CD4-positive, alpha-beta T cell (primary cell): ENCODE measurements at places on chromosomes 1 and 21.

DNA sequence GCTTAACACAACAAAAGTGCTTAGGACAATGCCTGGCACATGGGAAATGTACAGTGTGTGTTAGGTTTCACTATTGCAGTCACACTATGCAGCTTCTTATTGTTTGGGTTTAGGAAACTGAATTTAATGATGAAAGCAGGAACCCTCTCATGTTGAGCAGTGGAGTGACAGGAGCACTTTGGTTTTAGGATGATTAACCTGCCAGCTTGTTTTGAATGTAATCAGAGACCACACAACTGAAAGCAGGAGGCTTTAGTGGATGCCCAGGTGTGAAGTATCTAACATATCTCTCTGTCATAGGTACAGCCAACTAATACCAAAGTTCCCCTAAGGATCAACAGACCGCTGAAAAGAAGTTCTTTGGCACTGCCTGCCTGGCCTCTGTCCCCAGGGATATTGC, 406.9 kb upstream of the USP24 start:
- no peak for DNase-seq

- no peak for DNase-seq
Observed at GRCh38 chr1:5312862-5313261, 658.5 kb downstream of the AJAP1 start.

- no peak for DNase-seq
Observed at GRCh38 chr21:37193006-37193405, 74.1 kb downstream of the VPS26C start.

- no peak for DNase-seq
Observed at GRCh38 chr1:113846391-113847035, 25.0 kb downstream of the PTPN22 start.

- DNase-seq: no peak
Observed at GRCh38 chr21:39523399-39523798, 71.6 kb downstream of the SH3BGR start.

DNA sequence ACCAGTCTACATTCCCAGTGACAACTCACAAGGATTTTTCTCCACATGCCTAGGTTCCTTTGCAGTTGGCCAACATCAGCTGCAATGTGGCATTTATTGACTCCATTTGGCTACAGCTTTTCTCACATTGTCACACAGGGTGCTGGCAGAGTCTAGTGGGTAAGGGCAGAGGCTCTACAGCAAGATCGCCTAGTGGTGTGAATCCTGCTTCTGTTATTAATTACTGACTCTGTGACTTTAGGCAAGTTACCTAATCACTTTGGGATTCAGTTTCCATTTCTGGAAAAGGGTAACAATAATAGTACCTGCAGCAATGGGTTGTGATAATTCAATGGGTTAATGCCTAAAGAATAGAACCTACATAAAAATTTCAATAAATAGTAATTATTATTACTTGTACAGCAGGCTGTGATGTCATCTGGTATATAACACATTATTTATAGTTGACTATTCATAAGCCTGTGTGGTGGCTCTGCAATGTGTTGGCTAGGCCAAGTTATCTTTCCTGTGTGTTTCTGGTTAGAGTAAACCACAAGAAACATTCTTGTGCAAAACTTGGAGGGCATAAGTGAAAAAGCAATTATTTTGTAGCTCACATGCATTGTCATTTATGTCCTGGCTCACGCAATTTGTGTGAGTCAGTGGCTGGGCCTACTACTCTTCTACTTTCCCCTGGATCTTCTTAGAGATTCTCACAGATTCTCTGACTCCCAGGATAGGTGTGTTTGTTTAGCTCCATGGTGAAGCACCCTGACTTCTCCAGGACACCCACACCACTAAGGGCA, 59.5 kb downstream of the PTGS2 start:
- no peak for DNase-seq

GRCh38 chr1:21344750-21345443, 54.6 kb upstream of the ECE1 start:
- no peak for DNase-seq

- DNase-seq: no peak
Observed at GRCh38 chr1:108117237-108117636, 82.9 kb downstream of the SLC25A24 start.

- DNase-seq: no peak
Observed at GRCh38 chr1:167479331-167479979, 38.9 kb downstream of the CD247 start.

DNA sequence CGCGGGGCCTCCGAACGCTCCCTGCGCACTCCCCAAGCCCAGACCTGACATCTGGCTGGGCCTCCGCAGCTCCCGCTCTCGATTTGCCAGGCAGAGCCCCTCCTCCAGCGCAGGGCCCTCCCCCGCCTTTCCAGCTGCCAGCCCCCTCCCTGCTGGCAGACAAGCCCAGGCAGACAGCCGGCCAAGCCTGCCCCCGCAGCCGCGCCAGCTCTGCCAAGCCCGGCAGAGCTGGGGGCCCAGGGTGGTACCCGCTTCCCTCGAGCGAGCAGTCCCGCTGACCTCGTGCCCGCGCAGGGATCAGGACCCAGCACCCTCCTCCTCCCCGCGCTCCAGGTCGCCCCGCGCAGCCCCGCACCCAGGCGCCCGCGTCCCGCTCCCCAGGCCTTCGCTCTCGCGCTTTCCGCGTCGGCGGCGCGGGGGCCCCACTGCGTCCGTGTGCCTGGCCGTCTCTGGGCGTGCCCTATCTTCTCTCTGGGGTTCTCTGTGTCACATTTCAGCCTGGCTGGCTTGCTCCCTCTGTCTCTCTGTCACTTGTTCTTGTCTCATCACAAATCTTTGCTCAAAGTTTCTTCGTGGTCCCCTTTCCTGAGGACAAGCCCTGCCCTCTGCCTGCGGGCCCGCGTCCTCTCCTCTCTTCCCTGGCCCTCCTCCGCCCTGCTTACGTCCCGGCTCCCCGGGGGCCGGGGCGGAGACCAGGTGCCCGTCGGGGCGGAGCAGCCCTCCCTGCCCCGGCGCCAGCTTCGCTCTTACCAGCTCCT, 580 bp downstream of the INKA2 start:
- peak; percentile 41 for DNase-seq

DNA sequence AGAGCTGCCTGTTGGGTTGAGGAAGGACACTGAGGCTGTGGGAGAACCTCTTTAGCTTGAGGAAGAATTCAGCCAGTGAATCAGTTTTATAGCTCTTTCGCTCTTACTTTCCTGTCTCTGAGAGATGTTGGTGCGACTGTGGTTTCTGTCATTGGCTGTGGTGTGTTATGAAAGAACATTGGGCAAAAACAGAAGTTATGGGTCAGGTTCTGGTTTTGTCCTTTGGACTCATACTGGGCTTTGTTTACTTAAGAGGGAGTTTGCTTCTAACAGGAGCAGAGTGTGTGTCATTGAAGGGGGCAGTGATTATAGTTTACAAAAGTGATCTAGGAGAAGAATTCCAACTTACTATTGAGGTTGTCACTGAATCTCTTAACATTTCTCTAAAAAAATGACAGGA, 97.0 kb downstream of the TLR5 start:
- DNase-seq: no peak

DNA sequence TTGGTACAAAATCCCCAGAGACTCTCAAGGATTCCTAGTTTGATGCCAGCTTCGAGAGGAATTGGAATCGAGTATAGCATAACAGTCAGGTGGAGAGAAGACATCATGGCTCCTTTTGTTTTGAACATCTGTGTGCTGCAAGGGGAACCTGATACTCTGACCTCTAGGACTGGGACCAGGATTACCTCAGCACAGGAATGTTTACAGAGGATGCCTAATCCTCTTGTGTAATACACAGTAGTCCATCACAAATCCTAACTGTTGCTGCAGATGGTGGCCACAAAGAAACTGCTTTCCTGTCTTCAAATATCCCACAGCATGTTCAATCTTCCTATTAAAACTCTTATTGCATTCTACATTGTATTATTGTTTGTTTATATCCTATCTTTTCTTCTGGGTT, 111.8 kb upstream of the PRMT6 start:
- no peak for DNase-seq

- peak; percentile 30 for DNase-seq
Observed at GRCh38 chr1:109248797-109249629, at the start of gene CELSR2. Gene CELSR2 (plus strand): TSS chr1:109249539. CDS start chr1:109250080, 541 bp downstream.

DNA sequence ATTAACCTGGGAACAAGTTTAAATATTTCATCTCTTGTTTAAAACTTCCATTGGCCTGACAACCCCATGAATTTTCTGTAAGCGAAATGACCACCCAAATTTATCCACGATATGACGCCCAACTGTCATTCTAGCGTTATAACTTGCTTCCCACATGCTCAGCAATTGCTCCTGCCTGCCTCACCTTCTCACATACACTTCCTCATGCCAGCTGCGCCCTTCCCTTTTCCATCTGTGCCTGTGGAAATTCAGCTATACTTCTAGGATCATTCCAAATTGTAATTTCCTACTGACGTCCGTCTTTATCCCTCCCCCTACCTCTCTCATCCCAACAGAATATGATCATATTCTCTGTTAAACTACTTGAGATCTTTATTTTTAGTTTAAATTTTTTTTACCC, 248.0 kb downstream of the RGS7 start:
- DNase-seq: no peak

- DNase-seq: no peak
Observed at GRCh38 chr1:224447251-224447650, 12.7 kb upstream of the WDR26 start.

DNA sequence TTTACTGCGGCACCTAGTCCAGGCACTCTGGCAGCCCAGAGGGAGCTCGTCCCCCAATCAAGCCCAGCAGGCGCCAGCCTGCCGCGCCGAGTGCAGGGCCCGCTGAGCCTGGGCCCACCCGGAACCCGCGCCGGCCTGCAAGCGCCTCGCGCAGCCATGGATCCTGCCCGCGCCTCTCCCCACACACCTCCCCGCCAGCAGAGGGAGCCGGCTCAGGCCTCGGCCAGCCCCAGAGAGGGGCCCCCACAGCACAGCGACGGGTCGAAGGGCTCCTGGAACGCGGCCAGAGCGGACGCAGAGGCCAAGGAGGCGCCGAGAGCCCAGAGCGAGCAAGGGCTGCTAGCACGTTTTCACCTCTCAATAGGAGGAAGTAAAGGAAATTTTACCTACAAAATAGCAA, 767.0 kb downstream of the MRPL39 start:
- DNase-seq: no peak

- no peak for DNase-seq
Observed at GRCh38 chr1:182259968-182260367, 131.6 kb downstream of the GLUL start.
